ENCODE measurements at places on chromosomes 2 and 18. TPM values are rescaled to one million over a fixed set of nuclear protein-coding genes. Genes with fewer than 3 reads are reported as not detected.

Gene RMDN2
- 5.9 TPM for total RNA-seq

Gene PLEK
- total RNA-seq, result 4.4 TPM

Gene RAX
- not detected for total RNA-seq

- peaks cover 19% of the 10 kb centered on the region for H3K4me1 ChIP-seq
- H3K36me3 ChIP-seq, result no peaks in the 10 kb centered on the region
- H3K27ac ChIP-seq, result no peak overlapping the region
- DNase-seq, result no peak
- H3K27me3 ChIP-seq, result no peaks in the 10 kb centered on the region
- H3K4me3 ChIP-seq, result no peak overlapping the region
Observed at GRCh38 chr18:46715062-46715461, 41.8 kb downstream of the ST8SIA5 start.

GRCh38 chr2:696463-696862, 19.3 kb upstream of the TMEM18 start:
- H3K27ac ChIP-seq, result no peak overlapping the region
- no peaks in the 10 kb centered on the region for H3K4me1 ChIP-seq
- no peak overlapping the region for H3K4me3 ChIP-seq
- no peaks in the 10 kb centered on the region for H3K27me3 ChIP-seq
- no peak for DNase-seq

DNA sequence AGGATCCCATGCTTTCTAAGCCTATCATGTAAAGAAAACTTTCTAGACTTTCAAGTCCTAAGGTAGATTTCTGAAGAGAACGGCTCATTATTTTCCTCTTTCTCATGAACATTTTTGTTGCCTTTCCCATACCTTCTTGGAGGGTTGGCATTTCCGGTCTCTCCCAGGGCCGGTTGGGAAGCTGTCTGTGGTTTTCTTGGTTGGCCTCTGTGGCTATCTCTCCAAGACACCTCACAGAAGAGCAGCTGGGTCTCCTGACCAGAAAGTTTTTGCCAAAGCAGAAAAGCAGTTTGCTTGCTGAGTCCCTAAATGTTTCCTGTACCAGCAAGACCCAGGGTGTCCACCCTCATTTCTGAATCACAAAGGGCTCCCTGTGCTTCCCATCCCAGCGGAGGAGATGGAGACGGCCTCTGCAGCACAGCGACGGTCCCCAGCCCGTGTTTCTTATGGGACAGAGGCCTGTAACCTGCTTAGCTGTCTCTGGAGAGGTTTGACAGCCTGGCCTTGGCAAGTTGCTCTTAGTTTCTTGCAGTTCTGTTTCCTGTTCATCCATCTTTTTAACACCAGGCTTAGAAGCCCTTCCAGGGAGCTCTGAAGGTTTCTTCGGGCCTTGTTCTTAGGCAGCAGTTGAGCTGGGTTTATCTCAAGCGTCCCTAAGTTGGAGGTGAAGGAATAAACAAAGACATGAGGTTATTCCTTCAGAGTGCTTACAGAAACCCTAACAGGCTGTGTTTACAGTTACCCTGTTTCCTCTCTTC, 39.8 kb downstream of the GREB1 start:
- no peaks in the 10 kb centered on the region for H3K36me3 ChIP-seq
- H3K4me1 ChIP-seq, result peaks cover 17% of the 10 kb centered on the region
- H3K27ac ChIP-seq, result no peak overlapping the region
- DNase-seq, result no peak
- no peaks in the 10 kb centered on the region for H3K27me3 ChIP-seq
